ENCODE measurements at places on chromosomes 7 and 10.

- DNase-seq, result no peak
Observed at GRCh38 chr7:68789597-68789996, 808.7 kb upstream of the AUTS2 start.

- no peak for DNase-seq
Observed at GRCh38 chr7:5598261-5598761, 174.7 kb upstream of the TNRC18 start.

- no peak for DNase-seq
Observed at GRCh38 chr7:129943352-129943751, 9.4 kb downstream of the UBE2H start.

- DNase-seq, result no peak
Observed at GRCh38 chr7:10779465-10780399, 193.9 kb upstream of the PHF14 start.

GRCh38 chr7:34357946-34358345 is 300.1 kb upstream of the NPSR1 start:
- DNase-seq, result no peak

DNA sequence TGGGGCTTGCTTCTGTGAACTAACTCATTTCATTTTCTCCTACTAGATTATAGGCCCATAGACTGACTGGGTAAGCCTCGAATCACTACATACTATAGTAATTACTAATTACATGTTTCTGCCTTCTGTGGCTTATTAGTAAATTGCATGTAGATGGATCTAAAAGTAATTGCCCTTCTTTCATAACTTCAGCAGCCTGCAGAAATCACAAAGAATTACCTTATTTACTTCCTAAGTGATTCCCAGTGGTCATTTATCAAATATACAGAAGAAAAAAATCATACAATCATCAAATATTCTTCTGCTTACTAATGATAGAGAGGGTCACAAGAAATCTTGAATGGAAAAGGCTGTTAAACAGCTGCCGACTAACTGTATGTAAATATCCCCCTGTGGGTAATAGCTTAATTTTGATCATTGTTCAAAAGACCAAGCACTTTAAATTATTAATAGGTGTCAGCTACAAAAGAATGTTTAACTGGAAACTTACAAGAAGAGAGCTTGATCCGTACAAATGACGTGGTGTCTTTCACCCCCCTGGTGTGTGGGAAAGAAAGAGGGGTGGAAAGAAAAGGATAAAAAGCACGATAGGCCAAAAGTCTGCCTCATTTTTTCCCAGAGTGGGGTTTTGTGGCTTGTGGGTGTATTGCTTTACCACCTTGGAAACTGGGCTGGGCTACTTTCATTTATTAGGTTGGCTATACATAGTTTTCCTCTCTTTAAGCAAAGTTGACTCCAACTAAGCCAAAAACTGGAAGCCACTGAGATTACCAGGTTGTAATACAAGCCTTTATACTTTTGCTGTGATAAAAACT is 361.8 kb upstream of the ZMIZ1 start:
- DNase-seq, result no peak

DNA sequence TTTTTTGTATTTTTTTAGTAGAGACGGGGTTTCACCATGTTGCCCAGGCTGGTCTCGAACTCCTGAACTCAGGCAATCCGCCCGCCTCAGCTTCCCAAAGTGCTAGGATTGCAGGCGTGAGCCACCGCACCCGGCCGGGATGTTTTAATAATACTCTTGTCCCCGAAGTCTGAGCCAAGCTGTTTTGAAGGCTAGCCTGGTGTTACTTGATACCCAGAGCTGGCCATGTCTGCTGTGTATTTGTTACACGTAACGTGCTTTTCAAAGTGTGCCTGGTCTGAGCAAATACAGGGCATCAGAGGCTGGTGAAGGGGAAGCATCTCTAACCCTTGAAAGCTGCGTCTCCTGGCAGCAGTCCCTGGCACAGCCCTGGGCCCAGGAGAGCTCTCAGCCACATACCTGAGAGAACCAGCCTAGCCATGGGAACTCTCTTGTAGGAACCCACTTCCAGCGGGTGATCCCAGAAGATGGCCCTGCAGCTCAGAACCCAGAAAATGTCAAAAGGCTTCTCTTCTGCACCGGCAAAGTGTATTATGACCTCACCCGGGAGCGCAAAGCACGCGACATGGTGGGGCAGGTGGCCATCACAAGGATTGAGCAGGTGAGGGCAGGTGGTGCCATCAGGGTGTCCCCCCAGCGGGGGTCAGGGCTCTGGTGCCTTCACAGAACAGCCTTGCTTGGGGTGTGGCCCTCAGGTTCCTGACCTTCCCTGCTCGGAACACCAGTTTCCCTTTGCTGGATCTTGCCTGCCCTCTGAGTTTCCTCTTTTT is 41.7 kb upstream of the ZMIZ2 start:
- DNase-seq, result no peak

- DNase-seq, result no peak
Observed at GRCh38 chr10:115879372-115880089, 393.5 kb downstream of the GFRA1 start.

GRCh38 chr7:157711353-157711888 is 374.6 kb downstream of the DNAJB6 start:
- no peak for DNase-seq

DNA sequence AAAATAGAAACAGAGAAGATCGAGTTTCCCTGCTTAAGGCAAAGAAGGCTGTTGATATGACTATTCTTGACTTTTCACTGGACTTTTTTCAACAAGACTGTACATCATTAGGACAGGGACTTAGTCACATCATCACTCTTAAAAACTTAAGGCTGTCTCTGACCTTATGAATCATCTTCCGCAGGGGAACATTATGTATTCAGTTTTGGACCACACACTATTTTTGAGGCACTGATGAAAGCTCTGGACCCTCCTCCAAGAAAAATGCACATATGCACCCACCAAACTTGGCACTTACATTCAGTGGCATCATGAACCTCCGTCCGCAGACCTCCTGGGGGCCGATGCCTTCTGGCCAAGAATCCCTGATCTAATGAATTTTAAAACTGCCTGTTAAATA is 96.4 kb downstream of the CALD1 start:
- DNase-seq, result no peak

GRCh38 chr10:79938728-79939406 is 10.0 kb downstream of the SFTPD start:
- no peak for DNase-seq

DNA sequence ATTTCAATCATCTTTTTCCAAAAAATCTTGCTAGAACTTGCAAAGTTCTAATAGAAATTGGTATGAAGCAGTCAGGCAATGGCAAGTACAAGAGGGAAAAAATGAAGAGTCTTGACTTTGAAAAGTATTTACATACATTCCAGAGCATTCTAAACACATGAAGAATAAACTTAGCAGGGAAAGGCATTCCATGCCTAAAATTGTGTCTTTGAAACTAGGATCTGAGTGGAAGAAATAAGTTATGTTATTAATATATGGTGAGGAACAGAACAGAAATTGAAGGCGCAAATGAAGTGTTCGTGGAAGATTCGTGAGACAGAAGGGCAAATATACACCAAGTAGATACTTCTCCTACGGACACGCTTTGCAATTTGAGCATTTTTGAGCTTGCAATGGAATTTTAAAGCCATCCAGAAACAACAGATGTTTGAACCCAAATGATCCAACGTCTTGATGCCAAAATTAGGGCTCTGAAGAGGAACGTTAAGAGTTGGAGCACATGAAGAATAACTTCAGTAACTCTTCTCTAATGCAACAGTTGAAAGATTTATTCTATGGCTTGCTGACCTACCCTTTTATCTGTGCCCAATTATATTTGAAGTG is 40.6 kb upstream of the SEPTIN7 start:
- DNase-seq, result no peak

- no peak for DNase-seq
Observed at GRCh38 chr10:30500534-30500933, 66.5 kb downstream of the MAP3K8 start.

GRCh38 chr7:26937306-26937705 is 72.9 kb upstream of the SKAP2 start:
- DNase-seq, result no peak

GRCh38 chr7:151018421-151019129 is 5.7 kb downstream of the ATG9B start:
- no peak for DNase-seq

- no peak for DNase-seq
Observed at GRCh38 chr10:132619927-132620326, 82.3 kb downstream of the INPP5A start.

DNA sequence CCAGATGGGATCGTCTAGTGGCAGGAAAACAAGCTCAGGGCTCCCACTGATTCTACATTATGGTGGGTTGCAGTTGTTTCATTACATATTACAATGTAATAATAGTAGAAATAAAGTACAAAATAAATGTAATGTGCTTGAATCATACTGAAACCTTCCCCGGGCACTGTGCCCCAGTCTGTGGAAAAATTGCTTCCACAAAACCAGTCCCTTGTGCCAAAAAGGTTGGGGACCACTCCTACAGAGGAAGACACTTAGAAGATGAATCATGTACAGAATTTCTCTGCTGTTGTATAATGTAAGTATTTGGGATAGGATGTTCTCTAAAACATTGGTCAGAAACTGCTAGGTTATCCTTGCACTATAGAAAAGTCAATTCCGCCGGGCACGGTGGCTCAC is 11.3 kb upstream of the PHYH start:
- DNase-seq, result no peak

- DNase-seq, result no peak
Observed at GRCh38 chr10:117275121-117275520, 34.2 kb downstream of the SLC18A2 start.

GRCh38 chr7:25305831-25306230 is 77.5 kb upstream of the NPVF start:
- no peak for DNase-seq

- DNase-seq, result no peak
Observed at GRCh38 chr10:123561141-123561440, 105.1 kb upstream of the GPR26 start.

GRCh38 chr10:48910548-48910947 is 29.1 kb downstream of the LRRC18 start:
- DNase-seq, result no peak

DNA sequence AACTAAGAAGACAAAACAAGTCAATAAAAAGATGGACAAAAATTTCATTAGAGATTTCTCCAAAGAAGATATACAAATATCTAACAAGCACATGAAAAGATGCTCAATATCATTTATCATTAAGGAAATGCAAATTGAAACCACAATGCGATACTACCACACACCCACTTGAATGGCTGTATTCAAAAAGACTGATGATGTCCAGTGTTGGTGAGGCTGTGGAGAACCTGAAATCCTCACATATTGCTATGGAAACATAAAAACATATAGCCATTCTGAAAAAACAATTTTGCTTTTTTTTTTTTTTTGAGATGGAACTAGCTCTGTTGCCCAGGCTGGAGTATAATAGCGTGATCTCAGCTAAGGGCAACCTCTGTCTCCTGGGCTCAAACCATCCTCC is 124.1 kb upstream of the LAMB4 start:
- DNase-seq, result no peak

DNA sequence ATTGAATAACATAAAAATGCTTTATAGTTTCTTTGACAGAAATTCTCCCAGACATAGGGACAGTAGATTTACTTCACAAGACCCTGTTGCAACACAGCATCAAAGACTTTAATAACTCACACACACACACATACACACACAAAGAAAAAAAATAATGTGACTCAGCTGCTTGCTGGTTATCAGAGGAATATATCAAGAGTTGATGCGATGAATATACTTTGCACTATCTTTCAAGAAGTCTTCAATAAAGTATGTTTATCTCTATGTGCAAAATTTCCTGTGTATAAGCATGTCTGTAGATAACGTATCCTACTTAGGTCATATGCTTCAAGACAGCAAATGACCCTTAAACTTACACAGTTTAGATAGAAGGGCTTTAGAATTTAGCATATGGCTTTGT is 243.1 kb downstream of the ARL4A start:
- DNase-seq, result no peak

GRCh38 chr7:93332172-93332571 is 100.0 kb downstream of the VPS50 start:
- DNase-seq, result no peak
